Muscle of leg (tissue), 16 donors: ENCODE measurements at places on chromosomes 2 and 18.
A peak's percentile ranks its signal among the peaks of the same experiment; 100 is the strongest.

GRCh38 chr2:42216694-42217093 lies 47.5 kb downstream of the EML4 start:
- DNase-seq = no peak
- H3K27me3 ChIP-seq = no peaks in the 10 kb centered on the region
- peaks cover 2% of the 10 kb centered on the region for H3K36me3 ChIP-seq
- no peak overlapping the region for H3K4me3 ChIP-seq
- H3K27ac ChIP-seq = no peak overlapping the region

GRCh38 chr2:71379086-71379485 lies 47.5 kb downstream of the ZNF638 start:
- H3K4me1 ChIP-seq = no peaks in the 10 kb centered on the region
- no peak for DNase-seq
- peaks cover 21% of the 10 kb centered on the region for H3K36me3 ChIP-seq
- no peaks in the 10 kb centered on the region for H3K27me3 ChIP-seq

DNA sequence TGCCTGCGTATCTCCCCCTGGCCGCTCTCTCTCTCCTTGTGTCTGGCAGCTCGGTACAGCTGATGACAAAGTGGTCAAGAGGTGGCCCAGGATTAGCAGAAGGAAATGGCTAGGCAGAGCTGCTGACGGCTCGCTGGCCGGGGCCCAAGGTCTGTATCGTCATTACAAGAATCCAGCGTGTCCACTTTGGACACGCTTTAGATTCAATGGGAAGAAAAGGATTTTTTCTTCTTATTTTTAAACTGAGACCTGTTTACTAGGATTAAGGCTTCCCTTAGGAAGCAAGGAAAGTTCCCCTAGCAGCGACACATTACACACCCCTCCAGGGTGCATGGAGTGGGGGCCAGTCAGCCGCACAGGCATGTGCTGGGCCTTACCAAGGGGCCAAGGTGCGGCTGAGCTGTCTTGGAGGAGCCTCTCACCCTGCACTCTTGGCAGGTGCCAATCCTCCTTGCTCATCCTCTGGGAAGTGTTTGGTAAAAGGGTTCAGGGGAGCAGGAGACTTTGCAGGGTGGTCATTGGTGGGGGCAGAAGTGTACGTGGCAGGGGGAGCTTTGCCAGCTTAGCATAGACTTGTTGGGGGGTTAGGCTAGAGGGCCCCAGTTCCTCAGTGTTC lies 76.8 kb downstream of the POLR1A start:
- H3K27ac ChIP-seq = peak overlapping the region; percentile 55
- H3K27me3 ChIP-seq = no peaks in the 10 kb centered on the region
- H3K4me1 ChIP-seq = peaks cover 44% of the 10 kb centered on the region
- peaks cover 90% of the 10 kb centered on the region for H3K36me3 ChIP-seq

DNA sequence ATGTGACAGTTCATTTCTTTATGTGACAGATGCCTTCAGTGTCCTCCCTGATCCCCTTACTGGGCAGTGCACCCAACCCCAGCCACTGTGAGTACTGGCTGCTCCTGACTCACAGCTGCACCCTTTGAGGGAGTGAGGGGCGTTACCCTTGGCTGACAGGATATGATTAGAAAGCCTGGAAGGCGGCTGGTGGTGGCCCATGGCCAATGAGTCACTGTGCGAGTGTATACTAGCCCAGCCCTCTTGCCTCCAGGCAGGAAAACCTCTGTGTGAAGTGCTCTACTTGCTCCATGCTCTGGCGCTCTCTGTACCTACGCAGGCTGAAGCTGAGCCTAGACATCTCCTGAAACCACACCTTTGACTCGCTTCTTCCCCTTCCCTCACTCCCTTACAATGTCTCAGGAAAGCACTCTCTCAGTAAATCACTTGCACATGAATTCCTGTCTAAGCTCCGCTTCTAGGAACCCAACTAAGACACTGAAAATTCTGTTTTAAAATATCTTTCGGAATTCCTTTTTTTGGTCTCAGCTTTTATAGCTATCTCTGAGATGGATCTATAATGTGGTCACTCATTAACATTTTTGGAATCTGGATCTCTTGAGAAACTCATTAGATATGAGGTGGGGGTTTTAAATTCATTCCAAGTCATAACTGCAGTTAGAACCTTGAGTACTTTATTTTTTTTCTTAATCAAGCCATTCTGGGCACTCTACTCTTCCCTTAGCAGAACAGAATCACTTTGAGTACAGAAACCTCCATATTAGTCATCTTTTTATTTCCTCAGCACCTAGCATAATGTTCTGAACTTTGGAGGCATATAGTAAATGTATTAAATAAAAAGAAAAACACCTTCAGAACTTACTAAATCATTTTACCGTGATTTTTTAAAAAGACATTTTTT lies 25.3 kb upstream of the STAM2 start:
- no peaks in the 10 kb centered on the region for H3K4me1 ChIP-seq
- H3K4me3 ChIP-seq = no peak overlapping the region
- peak; percentile 59 for DNase-seq
- no peak overlapping the region for H3K27ac ChIP-seq
- H3K27me3 ChIP-seq = no peaks in the 10 kb centered on the region

DNA sequence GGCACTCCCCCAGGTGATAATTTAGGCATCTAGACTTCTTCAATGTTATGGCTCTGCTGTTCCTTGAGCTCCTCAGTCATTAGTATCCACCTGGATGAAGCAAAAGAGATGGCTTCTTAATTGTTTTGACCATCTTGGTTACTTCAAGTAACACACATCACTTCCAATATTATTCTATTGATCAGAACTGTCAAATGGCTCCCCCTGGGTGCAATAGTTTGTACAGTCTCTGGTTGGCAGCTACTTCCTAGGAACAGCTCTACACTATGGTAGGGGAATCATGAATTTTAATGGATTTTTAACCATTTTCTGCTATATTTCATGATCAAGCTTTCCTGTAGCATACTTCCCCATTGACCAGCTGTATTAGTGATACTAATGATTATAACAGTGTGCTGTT lies 157.0 kb downstream of the NYAP2 start:
- H3K27me3 ChIP-seq = no peaks in the 10 kb centered on the region
- no peaks in the 10 kb centered on the region for H3K36me3 ChIP-seq
- H3K4me3 ChIP-seq = no peak overlapping the region
- no peak for DNase-seq
- H3K4me1 ChIP-seq = no peaks in the 10 kb centered on the region

- H3K27me3 ChIP-seq = no peaks in the 10 kb centered on the region
- H3K4me3 ChIP-seq = no peak overlapping the region
- no peak for DNase-seq
- H3K27ac ChIP-seq = no peak overlapping the region
- peaks cover 2% of the 10 kb centered on the region for H3K36me3 ChIP-seq
These were observed 159.0 kb upstream of the RASGRP3 start for GRCh38 chr2:33317369-33318007.
